ENCODE measurements at places on chromosomes 3 and 15.

- peak; percentile 20 for DNase-seq
These were observed 1024.4 kb upstream of the CADM2 start for GRCh38 chr3:83934192-83935021.

GRCh38 chr3:179016979-179017670 is 54.5 kb downstream of the ZMAT3 start:
- no peak for DNase-seq

- no peak for DNase-seq
These were observed 24.1 kb downstream of the GABRA5 start for GRCh38 chr15:26890988-26891387.

GRCh38 chr15:39486621-39487457 is 94.0 kb upstream of the THBS1 start:
- no peak for DNase-seq

DNA sequence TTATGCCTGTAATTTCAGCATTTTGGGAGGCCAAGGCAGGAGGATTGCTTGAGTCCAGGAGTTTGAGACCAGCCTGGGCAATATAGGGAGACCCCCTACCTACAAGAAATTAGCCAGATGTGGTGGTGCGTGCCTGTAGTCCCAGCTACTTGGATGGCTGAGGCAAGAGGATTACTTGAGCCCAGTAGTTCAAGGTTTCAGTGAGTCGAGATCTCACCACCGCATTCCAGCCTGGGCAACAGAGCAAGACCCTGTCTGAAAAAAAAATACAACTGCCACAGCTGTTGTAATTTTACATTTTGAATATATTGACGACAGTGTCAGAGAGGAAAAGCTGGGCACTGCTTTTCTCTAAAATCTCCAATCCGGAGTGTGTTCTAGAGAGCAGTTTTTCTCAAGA is 21.2 kb downstream of the TATDN2 start:
- DNase-seq: no peak

- DNase-seq: peak; percentile 78
These were observed 35.2 kb downstream of the NCEH1 start for GRCh38 chr3:172675441-172676193.

DNA sequence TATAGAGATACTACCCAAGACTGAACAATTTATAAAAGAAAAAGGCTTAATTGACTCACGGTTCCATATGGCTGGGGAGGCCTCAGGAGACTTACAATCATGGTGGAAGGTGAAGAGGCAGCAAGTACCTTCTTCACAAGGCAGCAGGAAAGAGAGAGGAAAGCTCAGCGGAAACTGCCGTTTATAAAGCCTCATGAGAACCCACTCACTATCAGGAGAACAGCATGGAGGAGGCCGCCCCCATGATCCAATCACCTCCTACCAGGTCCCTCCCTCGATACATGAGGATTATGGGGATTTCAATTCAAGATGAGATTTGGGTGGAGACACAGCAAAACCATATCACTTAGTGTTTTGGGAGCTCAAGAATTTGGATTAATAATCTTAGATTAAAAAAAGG is 240.2 kb downstream of the UACA start:
- DNase-seq: no peak

DNA sequence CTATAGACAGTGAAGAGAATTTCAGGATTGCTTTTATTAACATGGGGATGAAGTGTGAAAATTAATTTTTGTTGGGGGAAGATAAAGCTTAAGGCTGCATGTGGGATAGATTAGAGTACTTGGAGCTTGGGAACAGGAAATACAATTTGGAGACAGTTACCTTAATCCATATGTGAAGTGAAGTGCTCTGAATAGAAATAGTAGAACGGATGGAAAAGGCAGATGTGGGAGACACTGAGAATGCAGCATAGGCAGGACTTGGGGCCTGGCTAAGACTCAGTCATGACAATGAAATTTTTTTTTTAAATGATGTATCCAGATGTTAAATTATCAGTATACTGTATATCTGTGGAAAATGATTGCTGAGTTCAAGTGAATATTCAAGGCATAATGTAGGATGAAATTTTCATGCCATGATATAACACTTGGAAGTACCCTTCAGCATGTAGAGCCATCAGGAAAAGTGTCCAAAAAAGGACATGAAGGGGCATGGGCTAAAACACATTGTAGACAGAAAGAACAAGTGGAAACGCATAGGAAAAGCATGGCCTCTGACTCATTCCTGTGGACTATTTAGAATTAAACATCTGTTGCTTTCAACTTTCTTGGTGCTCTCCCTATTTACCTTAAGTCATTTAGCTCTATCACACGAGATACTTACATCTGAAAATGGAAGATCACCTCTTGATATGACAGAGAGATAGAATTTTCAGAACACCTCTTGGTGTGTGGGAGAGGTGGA is 134.8 kb downstream of the RBMS3 start:
- DNase-seq: no peak

- DNase-seq: no peak
These were observed 16.3 kb downstream of the TYRO3 start for GRCh38 chr15:41575282-41575681.

- peak; percentile 47 for DNase-seq
These were observed 40.8 kb downstream of the POLR2M start for GRCh38 chr15:57747206-57747896.

DNA sequence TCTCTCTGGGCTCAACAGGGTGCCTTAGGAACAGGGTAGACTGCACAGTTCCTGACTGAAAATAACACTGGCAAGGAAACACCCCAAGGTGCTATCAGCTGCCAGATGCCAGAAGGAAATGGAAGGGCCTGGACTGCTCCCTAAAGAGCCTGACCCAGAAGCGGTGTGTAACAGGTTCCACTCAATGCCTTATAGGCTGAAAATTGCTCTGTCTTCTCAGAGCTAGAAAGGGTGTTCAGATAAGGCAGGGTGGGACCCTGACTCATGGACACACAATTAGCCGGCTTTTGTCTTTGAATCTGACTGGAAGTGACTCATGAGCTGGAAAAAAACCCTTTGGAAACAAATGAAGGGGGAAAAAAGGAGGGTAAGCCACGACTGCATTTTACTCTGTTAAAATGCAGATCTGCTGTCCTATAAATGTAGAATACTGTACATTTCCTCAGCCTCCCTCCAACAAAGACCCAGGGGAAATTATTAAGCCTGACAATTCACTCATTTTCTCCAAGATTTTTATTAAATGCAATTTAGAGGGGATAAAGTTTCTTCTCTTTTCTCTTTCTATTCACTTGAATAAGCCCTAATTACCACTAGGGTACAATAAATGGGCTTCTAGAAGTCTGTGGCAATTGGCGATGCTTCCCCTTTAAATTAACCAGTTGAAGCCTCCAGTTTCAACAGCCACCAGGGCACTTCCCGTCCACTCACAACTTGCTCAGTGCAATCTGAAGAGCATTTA is 160.2 kb upstream of the TBL1XR1 start:
- peak; percentile 85 for DNase-seq

GRCh38 chr3:155078711-155079467 is 1.2 kb upstream of the MME start:
- DNase-seq: no peak

DNA sequence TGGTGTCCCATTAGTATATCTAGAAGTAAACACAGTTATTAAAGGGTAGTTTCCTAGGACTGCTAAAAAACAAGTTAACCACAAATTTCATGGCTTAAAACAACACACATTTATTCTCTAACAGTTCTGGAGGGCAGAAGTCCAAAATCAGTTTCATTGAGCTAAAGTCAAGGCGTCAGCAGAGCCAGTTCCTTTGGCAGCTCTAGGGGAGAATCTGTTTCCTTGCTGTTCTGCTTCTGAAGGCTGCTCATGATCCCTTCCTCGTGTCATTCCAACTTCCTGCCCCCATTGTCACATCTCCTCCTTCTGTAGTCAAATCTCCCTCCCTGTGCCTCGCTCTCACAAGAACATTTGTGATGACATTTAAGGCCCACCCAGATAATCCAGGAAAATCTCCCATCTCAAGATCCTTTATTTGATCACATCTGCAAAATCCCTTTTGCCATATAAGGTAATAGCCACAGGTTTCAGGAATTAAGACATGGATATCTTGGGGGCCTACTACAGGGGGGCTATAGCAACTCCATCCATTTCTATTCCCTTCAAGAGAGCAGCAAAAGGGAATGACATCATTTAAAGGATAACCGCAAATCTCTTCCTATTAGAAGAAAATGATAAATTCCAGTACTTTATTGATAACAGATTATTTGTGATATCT is 50.1 kb downstream of the GPR176 start:
- DNase-seq: no peak
